GM13977 (cell line): ENCODE measurements at places on chromosomes 16 and 17.
A peak's percentile ranks its signal among the peaks of the same experiment; 100 is the strongest.

- no peak for DNase-seq
Observed at GRCh38 chr16:23538919-23539278, 18.3 kb downstream of the EARS2 start.

- no peak for DNase-seq
Observed at GRCh38 chr16:69244336-69244735, 57.4 kb downstream of the SNTB2 start.

GRCh38 chr17:73725794-73726515 is 81.7 kb upstream of the SDK2 start:
- DNase-seq = no peak

DNA sequence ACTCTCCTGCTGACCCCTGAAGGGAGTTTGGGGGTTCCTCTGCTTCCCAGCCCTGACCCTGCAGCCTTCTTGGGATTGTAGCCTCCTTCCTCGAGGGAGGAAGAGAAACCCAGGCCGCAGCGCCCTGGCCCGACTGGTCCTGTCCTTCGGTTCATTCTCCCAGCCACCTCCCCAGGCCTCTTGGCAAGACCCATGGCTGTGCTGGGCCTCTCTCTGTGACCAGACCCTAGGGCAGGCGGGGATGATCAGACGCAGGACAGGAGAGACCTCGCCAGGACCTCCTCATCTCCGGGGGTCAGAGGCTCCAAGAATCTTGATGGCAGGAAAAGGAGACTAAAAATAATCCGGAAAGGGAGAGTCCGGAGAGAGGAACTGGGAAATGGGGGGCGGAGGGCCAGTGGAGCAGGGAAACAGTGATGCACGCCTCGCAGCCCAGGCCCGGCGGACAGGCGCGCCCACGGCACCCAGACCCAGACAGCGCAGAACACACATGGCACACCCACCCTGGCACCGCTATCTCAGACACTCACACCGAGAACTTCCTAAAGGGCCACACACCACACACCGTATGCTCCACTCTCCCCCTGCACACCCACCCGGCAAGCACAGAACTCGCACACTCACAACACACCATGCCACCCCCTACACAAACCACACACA is 1.2 kb downstream of the ARHGEF15 start:
- no peak for DNase-seq

GRCh38 chr17:69090365-69090764 is 29.6 kb upstream of the ABCA9 start:
- no peak for DNase-seq

- DNase-seq = peak; percentile 77
Observed at GRCh38 chr17:38663125-38663751, 11.5 kb downstream of the EPOP start.

DNA sequence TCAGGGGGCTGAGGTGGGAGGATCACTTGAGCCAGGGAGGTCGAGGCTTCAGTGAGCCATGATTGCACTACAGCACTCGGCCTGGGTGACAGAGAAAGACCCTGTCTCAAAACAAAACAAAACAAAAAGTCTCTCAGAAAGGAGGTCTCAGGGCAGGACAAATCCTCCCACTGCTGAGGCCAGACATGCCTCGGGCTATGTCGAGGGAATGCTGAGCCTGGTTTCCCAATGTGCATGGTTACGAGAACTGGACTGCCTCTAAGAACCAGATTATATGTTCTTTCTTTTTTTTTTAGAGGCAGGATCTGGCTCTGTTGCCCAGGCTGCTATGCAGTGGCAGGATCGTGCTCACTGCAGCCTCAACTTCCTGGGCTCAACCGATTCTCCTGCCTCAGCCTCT is 27.6 kb downstream of the TRAP1 start:
- DNase-seq = no peak

DNA sequence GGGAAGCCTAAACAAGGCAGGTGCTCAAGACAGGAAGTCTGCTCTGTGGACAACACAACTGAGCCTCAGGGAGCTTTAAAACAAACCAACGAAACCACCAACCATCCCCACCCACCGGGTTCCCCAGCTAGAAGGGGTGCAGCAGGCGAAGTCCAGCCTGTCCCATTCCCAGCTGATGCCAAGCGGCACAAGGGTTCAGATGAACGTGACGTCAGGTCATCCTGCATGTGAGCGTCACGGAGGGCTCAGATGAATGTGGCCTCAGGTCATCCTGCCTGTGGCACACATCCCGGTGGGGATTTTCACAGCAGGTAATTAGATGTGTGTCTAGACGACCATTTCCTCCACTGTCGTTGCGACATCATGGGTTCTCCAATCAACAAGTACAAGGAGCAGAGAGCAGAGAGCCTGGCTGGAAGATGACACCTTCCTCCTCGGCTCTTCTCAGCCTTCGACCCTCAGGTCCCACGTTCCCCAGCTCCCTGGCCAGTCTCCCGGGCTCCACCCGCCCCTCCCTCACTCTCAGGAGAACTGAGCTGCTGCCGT is 246.5 kb downstream of the FOXL1 start:
- DNase-seq = no peak

DNA sequence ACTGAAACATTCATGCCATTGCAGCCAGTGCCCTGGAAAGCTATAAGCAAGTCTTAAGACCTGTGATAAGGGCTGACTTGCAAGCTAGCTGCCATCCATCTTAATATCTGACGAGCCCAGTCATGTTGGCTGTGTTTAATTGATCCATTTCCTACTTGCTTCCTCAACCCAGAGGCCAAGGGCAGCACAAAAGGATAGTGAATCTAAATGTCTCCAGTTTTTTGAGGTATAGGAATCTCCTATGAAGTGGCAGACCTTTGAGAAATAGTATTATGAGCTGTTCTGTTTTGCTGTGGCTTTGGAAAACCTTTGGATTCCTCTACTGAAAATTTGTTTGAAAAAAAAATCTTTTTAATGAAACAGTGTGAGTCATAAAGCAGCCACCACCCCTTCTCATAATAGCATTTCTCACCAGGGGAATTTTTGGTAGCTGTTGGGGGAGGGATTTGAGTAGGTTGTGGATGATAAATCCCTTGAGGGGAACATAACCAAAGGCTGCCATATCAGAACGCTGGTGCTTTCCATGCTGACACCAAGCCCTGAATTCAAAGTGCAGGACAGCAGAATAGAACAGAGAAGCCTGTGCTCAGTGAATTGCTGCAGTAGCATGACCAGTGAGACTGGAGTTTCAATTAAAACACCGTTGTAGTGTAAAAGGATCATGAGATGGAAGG is 12.9 kb downstream of the ZNRF1 start:
- peak; percentile 60 for DNase-seq

- no peak for DNase-seq
Observed at GRCh38 chr17:337022-337420, 15.6 kb downstream of the RPH3AL start.

GRCh38 chr16:17382514-17382913 is 88.2 kb downstream of the XYLT1 start:
- no peak for DNase-seq

DNA sequence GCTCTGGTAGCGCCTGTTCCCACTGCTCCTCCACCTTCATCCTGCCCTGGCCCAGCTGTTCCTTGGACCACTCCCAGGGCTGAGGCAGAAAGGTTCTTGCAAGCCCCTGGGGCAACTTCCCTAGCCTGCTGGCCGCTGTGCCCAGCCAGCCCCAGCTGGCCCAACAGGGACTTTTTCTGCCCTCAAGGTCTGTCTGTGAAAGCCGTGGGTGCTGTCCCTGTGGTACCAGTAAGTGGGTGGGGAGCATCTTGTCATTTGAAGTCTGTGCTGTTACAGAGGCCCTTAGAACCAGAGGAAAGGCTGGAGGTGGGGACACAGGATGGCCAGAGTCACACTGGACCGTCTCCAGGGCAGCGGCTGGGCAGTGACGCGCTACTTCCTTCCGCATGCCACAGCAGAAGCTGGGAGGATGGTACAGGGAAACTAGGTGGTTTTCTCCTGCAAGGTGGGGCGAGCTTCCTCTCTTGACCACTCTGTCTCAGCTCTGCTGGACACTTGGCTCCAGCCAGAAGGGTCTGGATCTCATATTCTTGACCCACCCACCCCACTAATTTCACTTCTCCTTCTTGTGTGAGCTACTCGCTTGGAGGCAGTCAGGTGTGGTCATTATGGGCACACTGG is 87.8 kb downstream of the PLCG2 start:
- DNase-seq = no peak

GRCh38 chr16:89744813-89745212 is 23.5 kb downstream of the ZNF276 start:
- no peak for DNase-seq

DNA sequence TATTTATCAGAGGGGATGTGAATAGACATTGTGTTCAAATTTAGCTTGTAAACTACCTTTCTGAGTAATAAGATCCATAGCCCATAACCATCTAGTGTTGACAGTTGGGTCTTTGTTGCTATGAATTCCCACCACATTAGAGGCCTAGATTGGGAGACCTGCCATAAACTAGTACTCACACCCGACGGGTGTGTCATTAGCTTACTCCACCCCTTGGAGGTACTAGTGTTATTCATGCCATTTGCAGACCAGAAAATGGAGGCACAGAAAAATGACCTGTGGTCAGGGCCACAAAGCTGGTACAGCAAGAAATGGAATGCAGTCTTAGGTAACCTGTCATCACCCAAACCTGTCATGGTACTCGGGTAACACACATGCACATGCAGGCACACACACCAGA is 41.3 kb upstream of the BCAR1 start:
- no peak for DNase-seq

- DNase-seq = no peak
Observed at GRCh38 chr16:66996324-66996982, 8.1 kb downstream of the CES4A start.

GRCh38 chr16:85081038-85081437 is 31.2 kb downstream of the CIBAR2 start:
- no peak for DNase-seq

DNA sequence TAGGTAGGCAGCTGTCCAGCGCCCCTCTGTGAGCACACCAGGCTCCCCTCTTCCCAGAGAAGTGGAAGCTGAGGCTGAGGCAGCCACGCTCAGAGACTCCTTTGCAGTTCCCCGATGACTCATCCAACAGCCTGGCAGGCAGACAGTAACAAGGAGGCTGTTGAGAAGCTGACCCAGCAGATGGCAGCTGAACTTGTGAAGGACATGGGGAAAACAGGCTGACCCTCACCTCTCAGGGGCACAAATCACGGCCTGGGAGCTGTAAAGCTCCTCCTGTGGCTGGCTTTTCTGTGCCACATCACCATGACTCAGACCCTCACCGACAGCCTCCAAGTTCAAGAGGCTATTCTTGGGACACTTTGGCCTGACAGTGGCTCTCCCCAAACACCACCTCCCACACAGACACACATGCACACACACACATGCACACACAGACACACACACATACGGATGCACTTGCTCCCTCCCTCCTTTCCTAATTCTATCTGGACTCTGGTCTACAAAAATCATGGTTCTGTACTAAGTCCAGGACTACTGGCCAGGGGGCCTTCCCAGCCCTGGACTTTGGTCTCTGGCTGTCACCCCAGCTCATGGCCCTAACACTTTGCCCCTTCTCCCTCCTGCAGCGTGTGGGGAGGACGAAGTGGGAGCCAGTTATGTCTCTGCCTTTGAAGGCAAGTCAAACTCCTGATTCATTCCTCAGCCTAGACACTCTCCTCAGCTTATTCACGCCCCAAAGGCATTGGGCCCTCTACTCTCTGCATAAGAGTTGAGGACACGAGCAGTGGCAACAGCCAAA is 23.2 kb downstream of the MAP3K14 start:
- DNase-seq = no peak

DNA sequence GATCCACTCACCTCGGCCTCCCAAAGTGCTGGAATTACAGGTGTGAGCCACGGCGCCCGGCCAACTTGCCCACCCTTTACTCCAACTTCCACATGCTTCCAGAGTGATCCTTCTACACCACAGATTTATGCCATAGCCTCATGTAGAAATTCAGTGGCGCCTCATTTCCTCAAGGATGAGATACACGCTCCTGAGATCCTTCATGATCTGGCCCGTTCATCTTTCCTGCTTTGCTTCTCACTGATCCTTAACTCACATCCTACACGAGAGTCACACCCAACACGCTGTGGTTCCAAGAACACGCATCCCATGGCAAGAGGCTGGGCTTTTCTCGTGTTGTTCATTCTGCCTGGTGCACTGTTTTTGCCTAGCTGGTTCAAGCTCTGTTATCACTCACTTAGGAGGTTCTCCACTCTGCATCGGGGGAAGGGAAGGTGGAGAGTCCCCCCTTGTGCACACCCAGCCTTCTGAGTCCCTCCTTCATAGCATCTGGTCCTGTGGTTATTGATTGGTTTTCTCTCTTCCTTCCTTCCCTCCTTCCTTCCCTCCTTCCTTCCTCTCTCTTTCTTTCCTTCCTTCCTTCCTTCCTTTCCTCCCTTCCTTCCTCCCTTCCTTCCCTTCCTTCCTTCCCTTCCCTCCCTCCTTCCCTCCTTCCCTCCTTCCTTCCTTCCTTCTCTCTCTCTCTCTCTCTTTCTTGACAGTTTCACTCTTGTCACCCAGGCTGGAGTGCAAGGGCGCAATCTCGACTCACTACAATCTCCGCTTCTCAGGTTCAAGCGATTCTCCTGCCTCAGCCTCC is 32.7 kb upstream of the GCSH start:
- DNase-seq = no peak

DNA sequence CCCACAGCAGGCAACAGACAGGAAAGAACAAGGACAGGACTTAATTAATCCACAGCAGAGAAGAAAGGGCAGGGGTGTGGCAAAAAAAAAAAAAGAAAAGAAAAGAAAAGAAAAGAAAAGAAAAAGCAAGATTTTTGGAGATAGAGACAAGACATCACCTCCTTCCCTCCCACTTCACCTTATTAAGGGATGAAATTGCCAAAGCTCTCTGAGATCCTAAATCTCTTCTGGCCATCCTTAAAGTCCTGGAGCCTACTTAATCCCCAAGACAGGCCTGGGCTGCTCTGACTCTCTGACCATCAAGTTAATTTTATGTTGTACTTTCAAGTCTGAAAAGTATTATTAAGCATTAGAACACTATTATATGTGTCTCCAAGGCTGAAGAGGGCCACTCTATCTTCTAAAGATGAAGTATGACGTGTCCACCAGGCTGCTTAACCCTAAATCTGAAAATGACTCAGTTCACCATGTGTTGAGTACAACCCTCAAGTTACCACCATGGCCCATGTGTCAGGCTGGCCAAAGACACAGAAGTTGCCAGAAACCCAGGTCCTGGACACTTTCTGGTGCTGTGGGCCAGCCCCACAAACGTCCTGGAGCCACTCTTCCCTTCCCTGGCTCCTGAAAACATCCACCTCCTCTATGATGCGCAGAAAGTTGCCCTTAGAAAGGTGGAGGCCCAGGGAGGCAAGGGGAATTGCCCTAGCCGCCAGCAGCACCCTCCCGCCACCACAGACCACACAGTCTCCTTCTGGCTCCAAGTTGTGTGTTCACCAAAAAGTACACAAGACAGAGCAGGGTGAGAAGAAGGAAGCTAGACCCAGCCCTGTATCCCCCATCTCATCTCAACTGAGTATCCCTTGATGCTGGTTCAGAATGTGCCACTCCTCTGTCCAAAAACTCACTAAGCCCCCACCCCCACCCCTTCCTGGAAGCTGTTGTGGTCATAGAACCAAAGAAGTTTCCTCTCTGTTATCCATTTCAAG is 2.7 kb downstream of the SOCS1 start:
- peak; percentile 57 for DNase-seq

DNA sequence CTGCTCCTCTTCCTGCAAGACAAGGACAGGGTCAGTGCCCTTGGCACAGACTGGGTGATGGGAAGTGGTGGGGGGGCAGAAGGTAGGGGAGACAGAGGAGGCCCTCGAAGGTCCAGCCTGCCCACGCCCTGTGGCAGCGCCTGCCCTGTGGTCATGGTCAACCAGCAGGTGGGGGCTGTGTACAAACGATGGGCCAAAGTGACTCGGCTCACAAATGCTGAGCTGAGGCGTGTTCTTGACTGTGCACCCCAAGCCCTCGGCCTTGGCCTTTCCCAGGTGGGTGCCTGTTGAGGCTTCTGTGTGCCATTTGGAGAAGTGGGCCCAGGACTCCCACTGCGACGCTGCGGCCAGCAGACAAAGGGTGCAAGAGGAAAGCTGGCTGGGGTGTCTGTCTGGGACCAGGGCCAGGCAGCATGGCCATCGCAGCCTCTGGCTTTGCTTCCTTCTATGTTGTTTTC is 22.6 kb downstream of the MXRA7 start:
- DNase-seq = no peak
